IPS-NIHi11 (cell line): ENCODE measurements at places on chromosomes 7 and 10.

DNA sequence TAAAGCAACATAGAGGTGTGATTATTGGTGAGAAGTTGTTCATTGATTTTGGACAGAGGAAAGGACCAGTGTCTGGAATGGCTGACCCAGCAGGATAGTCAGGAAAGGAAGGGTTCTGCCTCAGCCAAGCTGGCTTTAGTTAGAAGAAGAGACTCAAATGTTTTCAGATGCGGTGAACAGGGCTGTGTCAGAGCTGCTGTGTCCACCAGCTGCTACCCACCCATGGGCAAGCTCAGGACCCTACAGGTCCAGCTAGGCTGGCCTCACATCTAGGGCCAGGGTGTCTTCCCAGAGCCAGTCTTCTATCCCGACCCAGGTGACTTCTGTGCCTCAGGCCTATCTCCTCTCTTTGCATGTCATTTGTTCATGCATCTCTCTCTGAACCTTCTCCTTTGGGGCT lies 37.3 kb upstream of the CXCL12 start:
- no peak for DNase-seq

- DNase-seq, result no peak
These were observed 169.4 kb upstream of the ADO start for GRCh38 chr10:62635127-62635526.

DNA sequence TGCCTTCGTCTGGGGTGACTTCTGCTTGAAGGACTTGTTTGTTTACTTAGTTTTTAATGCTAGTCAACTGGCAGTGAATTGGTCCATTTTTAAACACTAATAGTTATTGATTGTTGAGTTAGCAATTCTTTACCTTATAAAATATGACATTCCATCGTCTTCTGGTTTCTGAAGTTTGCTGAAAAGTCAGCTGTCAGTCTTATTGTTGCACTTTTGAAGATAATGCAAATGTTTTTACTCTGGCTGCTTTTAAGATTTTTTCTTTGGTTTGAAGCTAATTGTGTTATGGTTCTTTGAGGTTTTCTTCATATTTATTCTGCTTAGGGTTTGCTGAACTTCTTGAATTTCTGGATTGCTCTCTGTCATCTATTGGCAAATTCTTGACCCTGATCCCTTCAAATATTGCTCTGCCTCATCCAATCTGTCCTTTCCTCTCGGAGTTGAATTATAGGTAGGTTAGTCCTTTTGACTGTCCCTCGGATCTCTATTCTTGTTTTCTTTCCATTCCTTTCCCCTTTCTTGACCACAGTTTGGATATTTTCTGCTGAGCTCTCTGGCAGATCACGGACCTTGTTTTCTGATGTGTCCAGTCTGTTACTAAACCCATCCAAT lies 24.2 kb downstream of the MGMT start:
- no peak for DNase-seq

- no peak for DNase-seq
These were observed 31.0 kb upstream of the FAM13C start for GRCh38 chr10:59393349-59393748.

DNA sequence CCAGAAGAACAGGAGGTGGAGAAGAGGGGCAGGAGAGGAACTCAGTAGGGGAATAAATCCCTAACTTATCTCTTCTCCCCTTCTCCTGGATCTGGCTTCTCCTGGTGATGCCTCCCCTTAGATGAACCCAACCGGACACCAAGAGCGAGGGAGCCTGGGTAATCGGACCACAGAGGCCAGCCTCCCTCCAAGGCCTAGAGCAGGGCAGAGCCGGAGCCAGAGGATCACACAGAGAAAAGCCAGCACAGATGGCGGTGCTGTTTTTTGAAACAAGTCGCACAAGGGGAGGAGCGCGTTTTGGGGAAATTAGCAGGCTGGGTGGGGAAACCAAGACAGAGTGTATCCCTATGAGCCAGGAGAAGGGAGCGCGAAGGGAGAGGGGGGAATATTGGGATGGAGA lies 4.9 kb upstream of the SRRM3 start:
- no peak for DNase-seq

DNA sequence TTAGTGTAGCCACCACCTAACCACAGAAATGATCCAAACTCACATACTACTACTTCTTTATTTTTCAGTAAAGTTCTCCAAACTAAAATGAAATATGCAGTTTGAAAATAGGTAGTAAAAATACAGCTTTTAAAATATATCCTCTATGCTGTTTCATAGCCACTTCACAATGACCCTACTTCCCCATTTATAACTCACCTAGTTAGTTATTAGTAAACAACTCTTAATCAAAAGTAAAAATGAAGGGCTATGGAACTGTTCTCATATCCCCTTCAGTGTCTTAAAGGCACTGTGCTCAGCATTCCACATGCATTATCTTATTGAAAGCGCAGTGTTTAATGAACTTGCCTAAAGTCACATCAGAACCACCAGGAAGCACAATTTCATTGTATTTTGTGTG lies 43.5 kb downstream of the KMT2C start:
- no peak for DNase-seq

GRCh38 chr10:104076743-104077160 lies 8.9 kb downstream of the COL17A1 start:
- peak; percentile 64 for DNase-seq

GRCh38 chr10:2893158-2893845 lies 174.0 kb upstream of the PFKP start:
- no peak for DNase-seq

DNA sequence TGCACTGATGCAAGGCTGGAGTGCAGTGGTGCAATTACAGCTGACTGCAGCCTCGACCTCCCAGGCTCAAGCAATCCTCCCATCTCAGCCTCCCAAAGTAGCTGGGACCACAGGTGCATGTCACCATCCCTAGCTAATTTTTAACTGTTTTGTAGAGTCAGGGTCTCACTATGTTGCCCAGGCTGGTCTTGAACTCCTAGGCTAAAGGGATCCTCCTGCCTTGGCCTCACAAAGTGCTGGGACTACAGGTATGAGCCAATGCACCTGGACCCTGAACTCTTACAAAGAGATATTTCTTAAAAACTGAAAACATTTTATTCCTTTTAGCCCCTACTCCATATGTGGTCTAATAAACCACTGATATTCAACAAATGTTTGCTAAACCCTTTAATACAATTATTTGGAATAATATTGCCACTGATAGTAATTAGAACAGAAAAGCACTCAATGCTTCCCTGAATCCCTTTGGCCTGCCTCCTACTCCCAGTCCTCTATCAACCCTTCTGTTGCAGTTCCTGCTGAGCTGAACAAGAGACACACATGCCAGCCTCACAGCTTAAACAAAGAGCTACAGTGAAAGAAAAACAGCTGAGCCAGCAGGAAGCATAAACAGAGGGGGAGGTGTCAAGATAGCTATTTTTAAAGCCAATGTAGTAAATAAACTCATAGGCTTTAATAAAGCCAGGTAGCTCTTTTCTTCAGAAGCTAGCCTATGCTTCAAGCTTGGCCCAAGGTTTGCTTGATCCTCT lies 7.0 kb upstream of the GNAI1 start:
- peak; percentile 62 for DNase-seq

DNA sequence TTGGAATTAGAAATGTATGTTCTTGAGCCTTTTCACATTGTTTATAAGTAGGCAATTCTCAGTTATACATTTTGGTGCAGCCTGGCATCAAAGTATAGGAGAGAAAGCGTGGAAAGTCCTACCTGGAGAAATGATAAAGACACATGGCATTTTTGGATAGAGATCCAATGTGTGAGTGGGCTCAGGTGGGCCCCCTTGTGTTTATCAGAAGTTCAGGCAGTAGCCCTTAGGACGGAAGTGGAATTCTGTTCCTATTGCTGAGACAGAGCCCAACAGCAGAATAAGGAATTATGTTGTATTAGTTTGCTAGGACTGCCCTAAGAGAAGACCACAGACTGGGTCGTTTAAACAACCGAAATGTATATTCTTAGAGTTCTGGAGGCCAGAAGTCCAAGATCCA lies 85.2 kb upstream of the AMPH start:
- peak; percentile 36 for DNase-seq

GRCh38 chr7:945147-945555 lies 9.3 kb downstream of the ADAP1 start:
- DNase-seq, result no peak

DNA sequence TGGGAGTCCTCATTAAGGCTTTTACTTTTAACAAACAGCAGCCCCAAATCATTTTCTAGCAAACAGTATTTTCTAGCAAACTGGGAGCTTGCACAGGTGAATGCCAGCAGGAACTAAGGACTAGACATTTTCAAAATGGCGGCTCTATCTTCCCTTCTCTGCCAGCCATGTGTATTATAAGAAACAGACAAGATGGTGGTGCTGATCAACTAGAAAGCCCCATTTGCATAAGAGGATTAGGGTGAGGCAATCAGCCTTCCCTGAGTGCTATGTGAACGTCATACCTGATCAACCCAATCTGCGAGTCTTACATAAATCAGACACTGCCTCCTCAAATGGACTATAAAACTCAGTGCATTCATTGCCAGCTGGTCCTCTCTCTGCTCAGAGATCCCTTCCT lies 479.6 kb downstream of the IPMK start:
- DNase-seq, result no peak

GRCh38 chr7:11480143-11480542 lies 351.9 kb downstream of the THSD7A start:
- DNase-seq, result no peak

GRCh38 chr10:130400890-130401289 lies 264.7 kb downstream of the GLRX3 start:
- peak; percentile 44 for DNase-seq

GRCh38 chr10:66783316-66783715 lies 142.5 kb upstream of the LRRTM3 start:
- DNase-seq, result no peak

GRCh38 chr10:113643183-113643582 lies 20.7 kb downstream of the NRAP start:
- DNase-seq, result no peak

GRCh38 chr10:3655528-3655927 lies 129.5 kb downstream of the KLF6 start:
- no peak for DNase-seq

- DNase-seq, result no peak
These were observed 259.7 kb upstream of the MGMT start for GRCh38 chr10:129207297-129207696.

- DNase-seq, result peak; percentile 78
These were observed 19.9 kb upstream of the HSPB1 start for GRCh38 chr7:76282344-76283253.

DNA sequence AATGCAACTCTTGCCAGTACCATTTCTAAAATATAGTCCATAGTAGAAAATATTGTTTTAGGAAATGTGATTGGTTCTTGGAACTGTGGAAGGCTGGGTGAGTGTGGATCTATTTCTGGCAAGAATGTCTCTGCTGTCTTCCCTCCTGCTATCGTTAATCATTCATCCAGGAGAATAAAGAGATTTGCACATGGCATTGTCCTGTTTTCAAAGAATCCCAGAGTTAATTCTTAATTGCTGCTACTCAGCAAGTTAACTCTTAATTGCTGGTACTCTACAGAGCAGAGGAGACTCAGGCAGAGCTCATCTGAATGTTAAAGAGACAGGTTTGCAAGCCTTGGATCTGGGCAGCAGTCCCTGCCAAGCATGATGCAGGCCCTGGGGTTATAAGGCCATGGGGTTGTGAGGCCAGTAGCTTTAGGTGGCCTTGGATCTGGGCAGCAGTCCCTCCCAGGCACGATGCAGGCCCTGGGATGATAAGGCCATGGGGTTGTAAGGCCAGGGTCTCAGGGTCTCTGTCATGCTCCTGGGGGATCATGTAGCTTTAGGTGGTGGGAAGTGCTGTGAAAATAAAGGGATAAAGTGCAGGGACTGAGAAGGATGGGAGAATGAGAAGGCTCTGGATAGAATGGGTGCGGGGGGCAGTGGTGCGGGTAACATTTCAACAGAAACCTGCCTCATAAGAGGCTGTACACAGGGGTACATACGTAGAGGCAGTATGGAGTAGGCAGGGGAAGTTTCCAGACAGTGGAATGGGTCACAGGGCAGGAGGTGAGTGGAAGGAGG lies 162.3 kb downstream of the SVIL start:
- DNase-seq, result no peak

DNA sequence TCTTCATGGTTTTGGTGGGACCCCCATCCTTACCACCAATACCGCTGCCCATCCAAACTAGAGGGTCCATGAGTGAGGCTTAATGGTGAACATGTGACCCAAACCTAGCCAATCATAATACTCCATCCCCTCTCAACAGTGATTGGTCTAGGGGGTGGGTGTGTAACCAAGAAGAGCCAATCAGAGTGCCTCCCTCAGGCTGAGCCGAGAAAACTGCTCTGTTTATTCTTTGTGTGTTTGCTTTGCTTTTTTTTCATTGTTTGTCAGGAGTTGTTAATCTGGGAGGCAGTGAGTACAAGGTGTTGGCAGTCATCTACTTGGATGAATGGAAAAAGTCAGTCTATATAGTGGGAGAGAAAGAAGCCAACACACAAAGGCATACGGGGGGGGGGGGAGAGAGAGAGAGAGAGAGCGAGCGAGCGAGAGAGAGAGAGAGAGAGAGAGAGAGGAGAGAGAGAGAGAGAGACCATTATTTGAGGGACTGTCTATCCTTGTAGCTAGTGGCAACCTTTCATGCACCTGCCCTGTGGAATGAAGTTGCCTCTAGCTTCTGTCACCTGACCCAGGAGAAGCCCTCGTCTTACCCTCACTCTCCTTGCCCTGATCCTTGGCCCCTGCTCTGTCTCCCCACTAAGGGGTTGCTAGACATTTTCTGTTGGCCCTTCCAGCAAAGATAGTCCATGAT lies 441.7 kb downstream of the TYW1 start:
- DNase-seq, result no peak

GRCh38 chr10:114703377-114704107 lies 45.5 kb upstream of the ABLIM1 start:
- peak; percentile 61 for DNase-seq

- DNase-seq, result no peak
These were observed 169.5 kb downstream of the SNX13 start for GRCh38 chr7:17770710-17771375.

DNA sequence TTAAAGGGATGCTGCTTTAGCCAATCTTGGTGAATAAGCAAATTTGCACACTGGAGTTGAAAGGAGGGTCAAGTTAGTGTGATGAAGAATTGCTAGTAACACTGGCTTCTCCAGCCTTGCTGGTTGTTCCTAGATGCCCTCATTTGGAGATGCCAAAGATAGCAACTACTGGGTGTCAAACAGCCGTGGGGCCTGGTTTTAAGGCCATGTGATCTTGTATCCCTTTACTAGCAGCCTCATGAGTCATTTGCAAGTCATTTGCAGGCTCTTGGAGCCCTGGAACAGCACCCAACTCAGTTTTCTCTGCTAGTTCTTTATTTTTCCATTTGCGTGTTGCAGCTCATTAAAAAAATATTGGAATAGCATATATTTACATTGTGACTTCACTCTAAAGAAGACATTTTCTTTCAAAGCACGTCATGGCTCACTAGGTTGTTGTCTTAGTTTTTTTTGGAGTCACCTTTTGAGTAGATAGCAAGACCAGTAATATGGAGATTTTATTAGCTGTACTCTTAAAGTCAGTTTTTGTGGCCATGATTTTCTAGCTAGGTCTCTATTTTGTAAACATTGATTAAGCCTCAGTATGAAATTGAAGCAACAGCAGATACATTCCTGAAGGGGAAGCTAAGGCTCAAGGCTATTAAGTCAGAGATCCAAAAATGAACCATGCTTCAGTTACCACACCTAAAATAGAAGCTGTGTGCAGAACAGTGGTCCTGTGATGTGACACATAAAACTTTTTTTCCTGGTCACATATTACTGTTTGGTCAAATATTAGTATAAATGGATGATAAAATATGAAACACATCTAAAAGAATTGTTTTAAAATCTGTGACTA lies 1.3 kb downstream of the LSMEM1 start:
- no peak for DNase-seq

GRCh38 chr10:84254552-84255478 lies 10.0 kb downstream of the RGR start:
- DNase-seq, result no peak
